A549 (cell line): ENCODE measurements at places on chromosomes 3 and 15. TPM values are rescaled to one million over a fixed set of nuclear protein-coding genes. Genes with fewer than 3 reads are reported as not detected.

Gene ARHGEF26
- polyA plus RNA-seq = 5.6 to 6.0 TPM (median 5.8 TPM) in 3 replicates

Gene DPP8
- 24.4 to 26.6 TPM (median 25.6 TPM) in 3 replicates for polyA plus RNA-seq

- no peak for DNase-seq
Observed at GRCh38 chr3:117404141-117404540, 694.6 kb downstream of the TUSC7 start.

- DNase-seq = no peak
Observed at GRCh38 chr3:147141516-147142288, 264.6 kb downstream of the ZIC4 start.

Gene MORC1
- polyA plus RNA-seq = not detected in 3 replicates

GRCh38 chr3:123158899-123159390 lies 42.8 kb upstream of the SEC22A start:
- no peak for DNase-seq

- no peak for DNase-seq
Observed at GRCh38 chr3:152192050-152192449, 76.7 kb upstream of the MBNL1 start.

GRCh38 chr3:188262913-188263683 lies 109.1 kb downstream of the LPP start:
- no peak for DNase-seq

Gene SLC26A6
- polyA plus RNA-seq = 20.0 to 25.5 TPM (median 23.2 TPM) in 3 replicates

DNA sequence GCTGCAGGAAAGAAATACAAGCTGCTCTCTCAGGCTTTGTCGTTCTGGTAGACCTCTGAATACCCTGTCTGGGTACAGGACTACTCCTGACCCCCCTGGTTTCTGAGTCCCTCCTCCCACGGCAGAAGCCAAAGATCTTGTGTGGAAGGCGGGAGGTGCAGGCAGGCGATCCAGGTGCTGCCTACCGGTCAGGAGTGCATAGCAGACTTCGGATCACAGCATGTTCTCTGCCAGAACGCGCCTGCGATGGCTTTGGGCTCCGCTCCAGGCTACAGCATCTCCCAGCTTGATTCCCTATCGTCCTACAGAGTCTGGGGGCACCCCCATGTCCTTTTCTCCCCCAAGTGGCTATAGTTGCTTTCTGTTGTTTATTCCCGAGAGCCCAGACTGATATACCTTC lies 2.5 kb upstream of the CFAP100 start:
- no peak for DNase-seq

DNA sequence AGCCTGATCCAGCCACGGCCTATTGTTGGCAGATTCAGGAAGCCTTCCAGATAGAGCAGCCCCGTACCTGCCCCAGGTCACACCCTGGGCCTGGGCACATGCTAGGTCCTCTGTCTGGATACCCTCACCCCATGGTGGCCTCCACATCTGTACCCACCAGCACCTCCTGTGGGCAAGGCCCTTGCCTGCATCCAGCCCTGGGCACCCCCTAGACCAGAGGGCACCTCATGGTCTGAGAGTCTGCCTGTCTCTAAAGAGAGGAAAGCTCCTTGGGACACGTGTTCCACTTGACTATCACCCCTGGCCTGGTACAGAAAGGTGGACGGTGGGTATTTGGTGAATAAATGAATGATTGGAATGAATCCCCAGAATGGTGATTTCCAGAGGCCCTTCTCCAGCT lies 8.9 kb upstream of the COMMD4 start:
- DNase-seq = no peak

Gene MYO1E
- polyA plus RNA-seq = 168 to 202 TPM (median 181 TPM) in 3 replicates

Gene CCR2
- not detected in 3 replicates for polyA plus RNA-seq

DNA sequence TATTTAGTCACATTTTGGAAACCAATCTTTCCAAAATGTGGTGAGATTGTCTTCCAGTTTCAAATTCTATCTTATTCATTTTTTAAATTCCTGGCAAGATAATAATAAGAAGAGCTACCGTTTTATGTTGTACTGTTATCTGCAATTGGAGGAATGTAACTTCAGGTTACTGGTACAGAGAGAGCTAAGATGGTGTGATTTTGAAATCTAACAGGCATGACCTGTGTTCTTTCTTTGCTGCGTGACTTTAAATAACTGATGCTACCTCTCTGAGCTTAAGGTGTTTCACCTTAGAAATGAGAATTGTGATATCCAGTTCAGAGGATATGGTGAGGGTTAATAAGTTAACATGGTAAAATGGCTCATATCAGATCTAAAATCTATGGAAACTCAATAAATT lies 21.7 kb downstream of the CADM2 start:
- no peak for DNase-seq

- DNase-seq = no peak
Observed at GRCh38 chr3:49484471-49484870, 14.4 kb downstream of the DAG1 start.

GRCh38 chr15:30791239-30792175 lies 112.2 kb upstream of the FAN1 start:
- DNase-seq = peak; percentile 41

Gene EPM2AIP1
- polyA plus RNA-seq = 10.3 to 11.1 TPM (median 10.3 TPM) in 3 replicates

GRCh38 chr3:78668302-78668701 lies 1099.5 kb downstream of the ROBO1 start:
- no peak for DNase-seq

DNA sequence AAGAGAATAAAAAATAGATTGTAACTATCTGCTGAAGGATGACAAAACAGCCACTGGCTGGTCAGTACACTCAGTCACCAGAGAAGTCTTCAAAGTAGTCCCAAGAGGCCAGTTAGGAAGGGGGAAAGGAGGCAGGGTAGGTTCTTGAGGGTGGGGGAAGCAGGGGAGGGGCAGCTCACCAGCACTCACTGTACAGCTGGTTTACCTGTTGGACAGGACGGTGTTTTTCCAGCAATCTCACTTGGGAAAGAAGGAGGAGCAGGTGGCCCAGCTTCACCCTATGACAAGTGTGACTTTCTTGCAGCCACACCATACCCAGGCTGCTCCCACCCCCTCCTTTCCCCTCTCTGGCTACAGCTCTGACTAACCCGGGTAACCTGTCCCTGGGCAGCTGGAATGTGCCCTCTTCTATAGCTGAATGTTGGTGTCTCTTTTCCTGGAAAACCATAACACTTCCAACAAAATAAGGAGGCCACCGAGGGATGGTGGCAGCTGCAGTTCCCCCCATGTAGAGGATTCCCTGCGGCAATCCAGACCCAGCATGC lies 203.4 kb upstream of the NSMCE3 start:
- no peak for DNase-seq

Gene UBA7
- polyA plus RNA-seq = 0.54 to 0.63 TPM (median 0.62 TPM) in 3 replicates

Gene DISP2
- polyA plus RNA-seq = 0.39 to 0.82 TPM (median 0.56 TPM) in 3 replicates

- no peak for DNase-seq
Observed at GRCh38 chr3:42717306-42717705, 14.7 kb upstream of the HHATL start.

Gene PPARG
- polyA plus RNA-seq = 34.6 to 38.9 TPM (median 35.2 TPM) in 3 replicates

DNA sequence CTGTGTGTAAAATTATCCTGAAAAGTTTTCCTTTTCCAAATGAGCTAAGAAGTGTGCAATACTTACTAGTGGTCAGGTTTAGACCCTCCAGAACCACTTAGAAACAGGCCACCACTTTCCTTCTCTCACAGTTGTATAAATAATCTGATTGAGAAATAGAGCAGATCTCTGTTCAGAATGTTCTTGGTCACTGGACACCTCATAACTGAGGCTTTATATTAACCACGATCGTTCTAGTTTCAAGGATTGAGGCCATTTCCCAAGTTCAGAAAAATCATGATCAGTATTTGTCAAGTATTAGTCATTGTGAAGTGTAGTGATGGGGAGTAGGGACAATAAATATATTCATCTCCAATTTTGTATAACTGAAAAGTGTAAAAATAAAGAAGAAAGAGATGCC lies 1.0 kb upstream of the MAP3K13 start:
- no peak for DNase-seq

DNA sequence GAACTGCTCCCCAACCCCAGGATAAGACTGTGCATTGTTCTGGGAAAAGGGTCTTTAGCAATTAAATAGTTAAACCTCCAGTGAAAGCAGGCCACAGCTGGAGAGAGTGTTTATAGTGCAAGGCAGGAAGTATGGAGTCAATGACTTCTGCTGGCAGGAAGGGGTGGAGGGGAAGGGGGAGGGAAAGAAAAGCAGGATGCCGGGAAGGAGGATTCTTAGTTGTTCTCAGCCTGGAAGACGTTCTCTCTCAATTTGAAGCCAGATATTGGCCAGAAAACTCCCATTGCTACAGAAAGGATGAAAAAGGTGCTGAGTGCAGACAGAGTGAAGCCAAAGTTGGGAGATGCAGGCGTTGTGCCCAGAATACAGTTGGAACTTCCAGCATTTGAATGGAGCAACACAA lies 35.7 kb upstream of the ACTL6A start:
- no peak for DNase-seq

DNA sequence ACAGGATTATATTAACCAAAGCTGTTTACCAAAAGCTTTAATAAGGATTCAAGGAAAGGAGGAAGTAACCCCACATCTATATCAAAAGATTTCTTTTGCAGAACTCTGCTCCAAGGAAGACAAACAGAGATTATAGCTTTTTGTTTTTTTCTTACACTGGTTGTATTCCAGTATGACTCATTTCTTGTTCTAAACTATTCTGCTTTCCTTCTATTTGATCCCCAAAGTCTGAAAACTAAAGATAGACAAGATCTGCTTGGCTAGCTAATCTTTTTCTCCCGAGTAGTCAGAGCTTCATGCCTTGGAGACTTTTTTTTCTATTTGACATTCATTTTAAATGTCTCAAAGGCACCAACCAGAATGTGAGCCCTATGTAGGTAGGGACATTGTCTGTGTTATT lies 36.8 kb upstream of the FRMD5 start:
- no peak for DNase-seq

DNA sequence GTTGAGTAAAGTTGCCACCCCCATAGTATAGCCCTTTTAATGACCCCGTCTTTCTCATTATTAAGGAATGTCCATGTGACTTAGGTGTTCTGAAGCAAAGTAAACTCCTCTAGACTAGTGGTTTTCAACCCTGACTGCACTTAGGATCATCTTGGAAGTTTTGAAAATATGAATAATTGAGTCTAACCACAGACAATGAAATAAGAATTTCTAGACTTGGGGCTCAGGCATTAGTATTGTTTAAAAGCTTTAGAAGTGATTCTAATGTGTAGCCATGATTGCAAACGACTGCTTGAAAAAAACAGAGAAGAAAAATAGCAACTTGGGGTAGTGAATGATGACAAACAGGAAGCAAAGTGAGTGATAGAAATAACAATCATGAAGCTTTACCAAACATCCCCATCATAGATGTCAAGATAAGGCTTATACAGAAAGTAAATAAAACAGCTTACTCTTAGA lies 35.0 kb downstream of the ALCAM start:
- DNase-seq = no peak

Gene NEDD4
- 50.3 to 56.4 TPM (median 52.7 TPM) in 3 replicates for polyA plus RNA-seq

Gene PP2D1
- polyA plus RNA-seq = not detected in 3 replicates

- peak; percentile 71 for DNase-seq
Observed at GRCh38 chr3:129226374-129226773, 23.0 kb upstream of the COPG1 start.

- no peak for DNase-seq
Observed at GRCh38 chr3:113914646-113915045, 33.2 kb upstream of the ZDHHC23 start.

GRCh38 chr3:25783661-25784512 lies 644 bp upstream of the NGLY1 start:
- peak; percentile 56 for DNase-seq

DNA sequence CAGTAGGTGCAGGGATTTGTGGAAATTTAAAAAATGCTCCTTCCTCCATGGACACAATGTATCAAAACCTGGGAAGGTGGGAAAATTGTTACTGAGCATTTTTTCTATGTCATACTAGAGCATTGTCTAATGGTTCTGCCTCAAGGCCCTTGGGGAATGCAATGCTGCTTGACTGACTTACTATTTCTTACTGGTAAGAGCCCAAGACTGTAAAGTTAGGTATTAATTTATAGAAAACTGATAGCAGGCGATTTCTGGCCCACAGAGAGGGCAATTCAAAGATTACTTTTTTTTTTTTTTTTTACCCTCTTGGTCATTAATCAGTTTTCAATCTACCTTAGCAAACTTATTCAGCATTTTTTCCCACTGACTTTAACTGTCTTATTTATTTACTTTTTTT lies 38.5 kb upstream of the MRPL3 start:
- no peak for DNase-seq

Gene SOX2
- polyA plus RNA-seq = 1.9 to 2.2 TPM (median 2.1 TPM) in 3 replicates

Gene CHRNA3
- polyA plus RNA-seq = 0.18 to 0.27 TPM (median 0.22 TPM) in 3 replicates

DNA sequence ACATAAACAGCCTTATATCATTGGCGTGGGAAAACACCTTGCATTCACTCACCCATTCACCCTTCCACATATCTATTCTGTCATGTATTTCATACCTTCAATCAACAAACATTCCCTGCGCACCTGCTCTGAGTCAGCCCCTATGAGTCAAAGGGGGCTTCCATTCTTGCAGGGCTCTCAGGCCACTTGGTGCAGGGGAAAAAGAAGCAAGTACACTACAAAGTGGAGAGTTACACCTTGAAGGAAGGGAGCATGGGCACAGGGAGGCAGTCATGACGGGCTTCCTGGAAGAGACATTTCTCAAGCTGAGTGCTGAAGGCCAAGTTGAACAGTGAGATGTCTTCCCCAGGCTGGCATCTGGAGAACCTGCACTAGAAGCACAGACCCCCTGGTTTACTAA lies 4.6 kb upstream of the AMOTL2 start:
- DNase-seq = no peak

DNA sequence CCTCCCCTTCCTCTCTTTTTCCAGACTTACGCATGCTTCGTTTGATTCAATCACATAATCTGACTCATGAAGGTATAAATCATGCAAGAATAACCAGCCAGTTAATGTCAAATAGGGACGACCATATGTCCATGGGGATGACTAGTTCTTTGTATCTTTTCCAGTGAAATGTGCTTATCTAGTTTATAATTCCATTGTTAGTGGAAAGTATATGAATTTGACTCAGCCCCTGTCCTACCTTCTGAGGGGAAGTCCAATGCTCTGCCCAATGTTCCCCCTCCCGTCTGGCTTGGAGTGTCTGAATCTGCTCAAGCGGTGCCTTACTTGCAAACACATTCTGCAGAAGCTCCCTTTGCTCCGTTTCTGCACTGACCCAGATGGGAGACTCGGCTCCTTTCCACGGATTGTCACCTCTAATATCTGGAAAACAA lies 55.0 kb upstream of the EPHB3 start:
- no peak for DNase-seq

- no peak for DNase-seq
Observed at GRCh38 chr3:25257026-25257425, 171.0 kb upstream of the RARB start.

DNA sequence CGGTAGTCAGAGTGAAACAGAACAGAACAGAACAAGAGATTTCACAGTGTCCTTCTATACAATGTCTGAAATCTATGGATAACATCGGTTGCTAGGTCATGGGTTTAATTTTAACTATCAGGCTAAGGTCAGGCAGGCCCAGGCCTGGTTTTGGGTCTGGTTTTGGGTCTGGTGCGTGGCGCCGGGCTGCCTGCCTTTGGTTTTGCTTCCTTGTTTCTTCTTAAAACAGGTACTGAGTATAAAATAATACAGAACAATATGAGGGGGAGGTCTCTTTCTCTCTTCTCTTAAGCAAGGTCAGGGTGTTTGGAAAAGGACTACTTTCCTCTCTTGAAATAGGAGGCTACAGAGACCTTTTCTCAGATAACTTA lies 1.4 kb downstream of the AEN start:
- DNase-seq = no peak
